ENCODE measurements at places on chromosomes 7 and 10. TPM values are rescaled to one million over a fixed set of nuclear protein-coding genes. Genes with fewer than 3 reads are reported as not detected.

Gene FASTK
- total RNA-seq: 55.3 TPM

Gene FRA10AC1
- total RNA-seq: 15.1 TPM

Gene MYH16
- total RNA-seq: not detected

Gene TECPR1
- 15.1 TPM for total RNA-seq

Gene TRAPPC14
- 2.6 TPM for total RNA-seq

Gene CUZD1
- total RNA-seq: 0.52 TPM

Gene CHST3
- 15.7 TPM for total RNA-seq

Gene MRLN
- 156 TPM for total RNA-seq

Gene PROSER2
- total RNA-seq: 1.0 TPM

Gene TMEM176A
- 11.0 TPM for total RNA-seq

Gene FXYD4
- total RNA-seq: not detected

Gene STAMBPL1
- total RNA-seq: 15.1 TPM

Gene EBLN1
- under 0.01 TPM for total RNA-seq

Gene CHRM2
- total RNA-seq: 0.52 TPM

Gene LRRN3
- 5.2 TPM for total RNA-seq
